ENCODE measurements at places on chromosomes 7 and 10.

DNA sequence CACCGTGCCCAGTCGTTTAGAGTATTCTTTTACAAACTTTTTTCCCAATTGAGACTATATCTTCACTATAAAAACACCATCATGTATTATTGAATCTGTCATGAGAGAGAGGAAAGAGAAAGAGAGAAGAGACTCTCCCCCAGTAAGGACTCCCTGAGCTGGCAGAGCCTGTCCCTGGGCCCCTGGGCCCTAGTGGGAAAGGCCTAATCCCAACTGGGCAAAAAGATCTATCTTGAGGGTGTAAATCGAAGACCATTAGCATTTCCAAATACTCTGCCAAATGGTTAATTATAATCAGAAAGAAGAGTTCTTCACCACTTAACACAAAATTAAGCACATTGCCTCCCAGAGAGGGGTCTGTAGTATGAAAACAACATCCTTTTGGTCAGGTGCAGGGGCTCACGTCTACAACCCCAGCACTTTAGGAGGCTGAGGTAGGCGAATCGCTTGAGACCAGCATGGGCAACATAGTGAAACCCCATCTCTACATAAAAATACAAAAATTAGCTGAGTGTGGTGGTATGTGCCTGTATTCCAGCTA lies 108.2 kb downstream of the SKIDA1 start:
- DNase-seq, result no peak

- DNase-seq, result no peak
Observed at GRCh38 chr10:120941501-120941900, 90.3 kb downstream of the WDR11 start.

DNA sequence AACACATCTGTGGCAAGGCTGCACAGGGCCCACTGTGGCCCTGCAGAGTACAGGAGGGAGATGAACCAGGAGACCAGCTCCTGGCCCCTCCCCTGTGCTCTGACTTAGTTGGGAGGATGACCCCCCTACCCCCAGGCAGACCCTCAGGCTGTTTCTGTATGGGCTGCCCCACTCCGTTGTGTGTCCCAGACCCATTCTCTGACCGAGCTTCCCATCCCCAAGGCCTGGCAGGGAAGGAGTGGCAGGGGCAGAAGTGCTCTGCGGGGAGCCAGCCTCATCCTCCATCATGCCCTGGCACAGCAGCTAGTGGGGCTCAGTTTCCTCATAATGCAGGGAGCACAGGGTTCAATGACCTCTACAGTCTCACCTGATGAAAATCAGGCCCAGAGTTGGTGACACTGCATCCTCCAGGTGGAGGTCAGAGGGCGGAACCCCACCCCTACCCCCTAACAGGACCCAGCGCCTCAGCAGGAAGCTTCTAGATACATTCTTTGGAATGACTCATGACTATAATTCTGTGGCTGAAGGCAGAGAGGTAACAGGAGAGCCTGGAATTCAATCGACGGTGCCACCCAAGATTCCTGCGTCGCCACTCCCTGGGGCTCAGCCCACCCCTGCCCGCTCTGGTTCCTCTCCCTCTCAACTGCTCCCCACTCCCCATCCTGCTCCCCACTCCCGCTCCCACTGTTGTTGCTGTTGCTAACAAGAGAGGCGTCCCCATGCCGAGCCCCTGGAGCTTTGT lies 18.2 kb downstream of the PODXL start:
- DNase-seq, result no peak

GRCh38 chr7:50610521-50611277 lies 45.5 kb upstream of the DDC start:
- DNase-seq, result no peak

DNA sequence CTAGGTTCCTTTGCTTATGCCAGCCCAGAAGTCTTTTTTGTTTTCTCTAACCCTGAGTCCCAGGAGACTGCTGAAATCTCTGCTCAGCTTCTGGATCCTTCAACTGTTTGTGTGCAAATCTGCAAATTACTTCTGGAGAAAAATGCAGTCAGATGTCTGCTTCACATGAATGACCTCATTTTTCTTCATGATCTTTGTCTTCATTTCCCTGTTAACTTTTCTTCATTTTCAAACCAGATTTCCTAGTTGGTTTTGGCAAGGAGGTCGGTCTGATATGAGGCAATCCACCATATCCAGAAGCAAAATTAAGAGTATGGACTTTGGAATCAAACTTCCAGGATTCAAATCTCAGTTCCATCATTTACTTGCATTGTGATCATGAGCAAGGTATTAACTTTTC lies 66.8 kb downstream of the ZNF503 start:
- DNase-seq, result no peak
